Smooth muscle cell of the umbilical artery (primary cell): ENCODE measurements at places on chromosomes 1 and 21. TPM values are rescaled to one million over a fixed set of nuclear protein-coding genes. Genes with fewer than 3 reads are reported as not detected.

The C1orf56 gene
- 1.2 and 1.5 TPM in 2 replicates for total RNA-seq

The OR2T27 gene
- not detected in 2 replicates for total RNA-seq

The CFAP74 gene
- not detected in 2 replicates for total RNA-seq

The KCNAB2 gene
- 3.9 and 7.2 TPM in 2 replicates for total RNA-seq

The OR2L2 gene
- not detected in 2 replicates for total RNA-seq

The FGR gene
- total RNA-seq = not detected in 2 replicates
